Stimulated activated CD8-positive, alpha-beta memory T cell treated with anti-CD3 and anti-CD28 coated beads, Interleukin-15, amount 100 ng/mL, for 1 hour (primary cell): ENCODE measurements at places on chromosomes 13 and 19.

DNA sequence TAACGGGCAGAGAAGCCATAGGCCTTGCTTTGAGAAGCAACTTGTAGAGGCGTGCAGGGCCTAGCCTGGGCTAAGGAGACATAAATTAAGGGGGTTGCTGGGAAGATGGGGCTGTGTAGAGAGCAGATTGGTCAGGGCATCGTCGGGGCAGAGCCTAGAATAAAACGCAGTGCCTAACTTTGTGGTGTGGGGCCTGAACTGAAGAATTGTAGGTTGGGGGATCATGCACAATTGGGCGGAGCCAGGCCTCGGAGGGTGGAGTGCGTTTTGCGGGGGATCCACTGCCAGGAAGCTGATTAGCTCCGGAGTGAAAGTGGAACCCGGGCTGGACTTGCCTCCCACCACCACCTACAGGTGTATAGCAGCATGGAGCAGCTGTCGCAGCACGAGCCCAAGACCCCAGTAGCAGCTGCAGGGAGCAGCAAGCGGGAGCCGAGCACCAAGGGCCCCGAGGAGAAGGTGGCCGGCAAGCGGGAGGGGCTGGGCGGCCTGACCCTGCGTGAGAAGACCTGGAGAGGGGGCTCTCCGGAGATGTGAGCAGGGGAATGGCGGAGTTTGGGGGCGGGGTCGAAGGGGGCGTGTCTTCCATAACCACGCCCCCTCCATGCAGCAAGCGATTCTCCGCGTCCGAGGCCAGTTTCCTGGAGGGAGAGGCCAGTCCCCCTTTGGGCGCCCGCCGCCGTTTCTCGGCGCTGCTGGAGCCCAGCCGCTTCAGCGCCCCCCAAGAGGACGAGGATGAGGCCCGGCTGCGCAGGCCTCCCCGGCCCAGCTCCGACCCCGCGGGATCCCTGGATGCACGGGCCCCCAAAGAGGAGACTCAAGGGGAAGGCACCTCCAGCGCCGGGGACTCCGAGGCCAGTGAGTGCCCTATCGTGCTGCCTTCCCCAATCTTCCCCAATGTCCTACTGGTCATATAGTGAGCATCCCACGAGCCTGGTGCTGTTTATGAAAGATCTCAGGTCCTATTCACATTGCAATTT lies 13.8 kb downstream of the DNASE2 start:
- peak; percentile 51 for DNase-seq

DNA sequence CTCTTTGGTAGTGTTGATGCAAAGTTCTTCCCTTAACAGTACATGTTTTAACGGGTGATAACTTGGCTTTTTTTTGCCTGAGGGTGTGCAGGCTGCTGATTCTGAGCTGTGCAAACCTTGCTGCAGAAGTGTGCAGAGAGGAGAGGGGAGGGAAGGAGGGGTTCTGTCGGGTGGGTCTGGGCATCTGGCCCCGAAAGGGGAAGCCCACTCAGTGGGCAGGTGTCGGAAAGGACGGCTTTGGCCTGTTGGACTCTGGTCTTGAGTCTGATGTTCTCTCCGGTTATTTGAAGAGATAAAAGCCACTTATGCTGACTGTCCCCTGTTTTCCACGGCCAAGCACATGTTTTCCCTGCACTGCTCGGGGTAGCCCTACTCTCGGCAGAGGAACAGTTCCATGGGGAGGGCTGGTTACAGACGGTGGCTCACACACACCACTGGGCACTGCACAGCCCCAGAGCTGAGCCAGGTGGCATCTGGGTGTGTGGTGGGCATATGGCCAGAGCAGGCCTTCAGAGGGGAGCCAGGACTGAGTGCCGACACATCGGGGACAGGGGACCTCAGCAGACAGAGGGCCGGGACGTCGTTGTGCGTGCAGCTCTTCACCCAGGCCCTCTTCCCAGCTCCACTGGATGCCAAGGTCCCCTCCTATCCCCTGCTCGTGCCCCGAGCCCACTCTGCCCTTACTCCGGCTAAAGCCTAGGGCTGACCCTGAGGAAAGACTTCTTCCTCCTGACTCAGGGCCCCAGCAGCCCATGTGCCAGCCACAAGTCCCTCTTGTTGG lies 93.2 kb downstream of the TEX29 start:
- DNase-seq: no peak

DNA sequence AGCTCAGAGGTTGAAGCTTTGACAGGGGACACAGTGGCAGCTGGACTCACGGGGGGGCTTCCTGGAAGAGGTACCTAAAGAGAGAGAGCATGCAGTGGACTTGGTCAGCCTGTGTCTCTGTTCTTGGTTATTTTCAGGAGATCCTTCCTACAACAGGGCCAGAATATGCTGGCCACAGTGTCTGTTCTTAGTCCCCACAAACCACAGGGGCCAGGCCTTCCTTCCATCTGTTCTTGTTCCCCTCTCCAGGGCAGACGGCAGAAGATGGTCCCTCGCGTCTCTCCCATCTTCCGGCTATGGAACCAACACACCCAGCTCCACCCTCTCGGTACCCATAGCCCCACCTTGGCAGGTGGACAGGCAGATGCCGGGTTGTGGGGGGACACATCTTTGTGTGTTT lies 24.8 kb downstream of the MAST3 start:
- DNase-seq: no peak

GRCh38 chr13:36770741-36771140 lies 48.3 kb upstream of the RFXAP start:
- no peak for DNase-seq

- no peak for DNase-seq
These were observed 442 bp downstream of the REXO1 start for GRCh38 chr19:1847684-1848398.

DNA sequence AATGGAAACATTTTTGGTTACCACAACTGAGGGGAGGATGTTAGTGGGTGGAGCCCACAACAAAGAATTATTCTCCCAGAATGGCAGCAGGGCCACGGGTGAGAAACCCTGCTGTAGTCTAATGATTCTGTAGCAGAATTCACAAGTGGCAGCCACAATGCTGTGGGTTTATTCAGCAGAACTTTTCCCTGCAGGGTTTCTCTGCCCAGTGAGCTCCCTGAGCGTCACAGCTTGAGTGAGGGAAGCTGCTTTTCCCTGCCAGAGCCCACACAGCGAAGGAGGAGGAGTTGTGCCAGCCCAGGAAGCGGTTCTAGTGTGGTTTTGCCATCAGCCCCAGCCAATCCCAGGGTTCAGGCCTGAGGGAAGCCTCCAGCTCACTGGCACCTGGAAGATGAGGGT lies 4.4 kb downstream of the ATP12A start:
- DNase-seq: no peak

GRCh38 chr13:65188721-65189120 lies 2041.4 kb downstream of the PCDH9 start:
- DNase-seq: no peak

- DNase-seq: no peak
These were observed 205.5 kb downstream of the DCLK1 start for GRCh38 chr13:35925669-35926068.

- peak; percentile 96 for DNase-seq
These were observed at the start of gene ZNF813 for GRCh38 chr19:53467485-53468262. TSS of gene ZNF813 (plus strand) at chr19:53467733. CDS start at chr19:53483823, 16,090 bp downstream.

GRCh38 chr13:30134578-30134977 lies 172.8 kb downstream of the KATNAL1 start:
- no peak for DNase-seq

GRCh38 chr13:39419876-39420275 lies 183.1 kb downstream of the LHFPL6 start:
- no peak for DNase-seq

DNA sequence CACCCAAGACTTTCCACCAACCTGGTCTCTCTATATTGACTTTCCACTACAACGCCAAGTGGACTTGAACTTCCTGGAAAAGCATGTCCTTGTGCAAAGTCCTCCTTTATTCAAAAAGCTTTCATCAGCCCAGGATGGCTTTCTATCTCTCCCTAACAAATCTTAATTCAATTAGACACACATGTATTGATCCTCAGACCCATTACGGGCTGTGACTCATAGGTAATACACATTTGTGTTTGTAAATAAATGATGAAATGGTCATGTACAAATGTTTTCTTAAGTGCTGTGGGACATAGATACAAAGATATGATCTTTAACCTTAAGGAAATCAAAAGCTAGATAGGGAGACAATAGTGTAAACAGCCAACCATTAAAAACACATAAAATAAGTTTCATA lies 1189.7 kb downstream of the EFNB2 start:
- no peak for DNase-seq

GRCh38 chr13:30033681-30034457 lies 183.5 kb upstream of the UBL3 start:
- DNase-seq: no peak

DNA sequence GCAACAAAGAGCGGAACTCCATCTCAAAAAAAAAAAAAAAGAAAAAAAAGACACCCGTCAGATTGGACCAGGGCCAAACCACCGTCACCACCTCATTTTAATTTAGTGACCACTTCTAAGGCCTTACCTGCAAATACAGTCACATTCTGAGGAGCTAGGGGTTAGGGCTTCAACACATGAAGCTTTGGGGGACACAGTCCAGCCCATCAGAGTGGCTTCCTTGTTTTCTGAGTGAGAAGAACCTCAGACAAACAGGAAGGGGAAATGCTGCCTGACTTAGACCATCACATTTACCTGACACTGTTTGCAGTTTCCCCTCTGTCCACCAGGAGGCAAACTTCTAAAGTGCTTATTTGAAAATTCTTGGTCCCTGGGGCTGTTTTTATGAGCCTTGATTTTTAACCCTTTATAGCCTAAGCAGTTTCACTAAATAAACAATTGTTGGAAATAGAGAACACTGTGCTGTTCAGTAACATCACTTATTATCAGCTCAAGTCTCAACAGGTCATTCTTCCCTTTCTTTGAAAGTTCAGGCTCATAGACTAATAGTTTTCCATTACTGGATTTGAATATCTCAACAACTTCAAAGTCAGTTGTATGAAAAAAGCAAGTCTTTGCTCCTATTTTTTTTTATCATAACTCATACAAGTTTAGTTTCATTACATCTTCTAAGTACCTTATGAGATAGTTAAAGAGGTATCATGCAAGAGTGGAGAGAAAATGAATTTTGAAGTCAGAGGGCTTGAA lies 74.9 kb upstream of the WASF3 start:
- DNase-seq: peak; percentile 30

- no peak for DNase-seq
These were observed 1824.2 kb downstream of the OLFM4 start for GRCh38 chr13:54852831-54853230.

- no peak for DNase-seq
These were observed 706 bp downstream of the TNFRSF19 start for GRCh38 chr13:23570921-23571315.

- no peak for DNase-seq
These were observed 15.5 kb downstream of the STX10 start for GRCh38 chr19:13134626-13135025.

DNA sequence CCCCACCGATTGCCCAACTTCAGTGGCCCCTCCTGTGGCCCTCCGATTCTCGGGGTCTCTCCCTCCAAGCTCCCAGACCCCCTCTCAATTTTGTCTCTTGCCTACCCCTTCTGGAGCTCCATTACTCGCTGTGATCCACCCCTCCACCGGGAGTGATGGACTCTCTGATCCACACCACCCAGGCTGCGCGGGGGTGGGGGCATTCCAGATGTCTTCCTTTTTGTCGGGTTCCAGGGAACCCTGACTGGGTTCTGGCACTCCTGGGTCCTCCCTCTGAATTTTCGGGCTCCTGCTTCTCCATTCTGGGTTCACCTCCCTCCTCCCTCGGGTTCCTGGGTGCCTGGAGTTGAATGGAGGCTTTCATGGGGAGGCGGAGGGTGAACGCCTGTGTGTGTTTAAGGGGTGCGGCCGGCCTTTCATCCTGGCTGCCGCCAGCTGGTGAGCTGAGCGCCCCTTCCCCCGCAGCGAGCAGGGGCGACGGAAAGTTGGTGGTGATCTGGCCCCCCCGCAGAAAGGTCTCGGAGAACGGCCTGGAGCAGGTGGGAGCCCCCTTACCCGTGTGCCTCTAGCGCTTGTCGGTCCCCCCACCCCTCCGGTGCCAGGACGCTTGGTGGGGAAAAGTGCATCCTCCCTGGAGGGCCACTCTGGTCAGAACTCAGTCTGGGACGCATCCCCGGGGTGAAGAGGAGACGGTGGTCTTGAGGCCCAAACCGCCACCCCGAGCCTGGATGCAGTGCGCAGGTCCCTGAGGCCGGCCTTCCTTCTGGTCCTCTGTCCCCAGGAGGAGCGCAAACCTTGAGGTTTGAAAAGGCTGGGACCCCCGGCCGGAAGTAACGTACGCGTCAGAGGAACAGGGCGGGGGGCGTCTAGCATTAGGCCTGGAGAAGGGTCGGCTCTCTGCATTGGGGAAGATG lies 1.6 kb downstream of the MISP3 start:
- no peak for DNase-seq

DNA sequence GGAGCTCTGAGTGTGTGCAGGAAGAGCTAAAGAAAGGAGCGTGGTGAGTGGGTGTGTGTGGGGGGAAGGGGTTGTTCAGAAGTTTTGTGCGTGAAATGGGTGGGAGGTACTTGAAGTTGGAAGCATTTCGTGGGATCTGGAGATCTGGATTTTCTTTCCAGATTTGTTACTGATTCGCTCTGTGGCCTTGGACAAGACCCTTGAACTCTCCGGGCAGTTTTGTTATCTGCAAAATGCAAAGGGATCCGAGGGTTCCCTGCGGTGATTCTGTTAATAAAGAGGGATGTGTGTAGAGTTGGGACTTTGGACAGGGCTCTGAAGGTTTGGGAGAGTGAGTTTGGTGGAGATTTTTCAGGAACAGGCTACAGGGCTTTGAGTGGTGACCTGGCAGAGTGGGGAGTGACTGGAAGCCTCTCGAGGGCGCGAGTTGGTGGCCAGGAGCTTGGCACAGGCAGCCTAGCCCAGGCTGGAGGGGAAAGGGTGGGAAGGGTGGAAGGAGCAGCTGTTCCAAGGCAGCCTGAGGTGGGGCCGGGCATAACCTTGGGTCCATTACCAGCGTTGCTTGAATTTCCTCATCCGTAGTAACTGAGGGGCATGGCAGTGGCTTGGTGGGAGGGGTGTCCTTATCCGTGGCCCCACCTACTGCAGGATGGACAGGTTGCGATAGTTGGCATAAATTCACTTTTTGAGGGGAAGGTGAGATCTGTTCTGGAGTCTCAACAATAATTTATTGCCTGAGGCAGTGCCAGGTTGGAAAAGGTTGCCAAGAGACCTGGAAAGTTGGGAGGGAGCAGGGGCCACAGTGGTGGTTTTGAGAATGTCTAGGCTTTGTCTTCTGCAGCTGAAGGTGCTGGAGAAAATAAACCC lies 2.1 kb downstream of the ACTN4 start:
- no peak for DNase-seq

- DNase-seq: no peak
These were observed 18.7 kb upstream of the NMRK2 start for GRCh38 chr19:3914199-3914598.

DNA sequence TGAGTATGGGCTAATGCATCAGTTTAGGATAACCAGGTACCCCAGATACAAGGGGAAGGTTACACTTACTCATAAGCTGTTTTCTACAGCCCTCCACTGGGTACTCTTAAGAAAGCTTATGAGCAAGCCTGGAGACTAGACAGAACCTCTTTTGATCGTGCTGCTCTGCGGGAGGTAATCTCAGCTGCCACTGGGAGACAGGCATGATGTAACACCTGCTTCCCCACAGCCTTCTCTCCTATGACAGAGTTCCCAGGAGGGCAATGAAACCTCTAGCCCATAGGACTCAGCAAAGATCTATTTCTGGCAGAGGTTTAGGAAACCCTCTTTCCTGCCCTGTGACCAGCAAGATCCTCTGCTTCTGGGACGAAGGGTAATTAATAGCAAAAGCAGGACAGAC lies 65.6 kb downstream of the WASF3 start:
- DNase-seq: no peak

- no peak for DNase-seq
These were observed 74.5 kb upstream of the NBEA start for GRCh38 chr13:34867590-34867989.
